ENCODE measurements at places on chromosomes 5 and 9.
A peak's percentile ranks its signal among the peaks of the same experiment; 100 is the strongest.

DNA sequence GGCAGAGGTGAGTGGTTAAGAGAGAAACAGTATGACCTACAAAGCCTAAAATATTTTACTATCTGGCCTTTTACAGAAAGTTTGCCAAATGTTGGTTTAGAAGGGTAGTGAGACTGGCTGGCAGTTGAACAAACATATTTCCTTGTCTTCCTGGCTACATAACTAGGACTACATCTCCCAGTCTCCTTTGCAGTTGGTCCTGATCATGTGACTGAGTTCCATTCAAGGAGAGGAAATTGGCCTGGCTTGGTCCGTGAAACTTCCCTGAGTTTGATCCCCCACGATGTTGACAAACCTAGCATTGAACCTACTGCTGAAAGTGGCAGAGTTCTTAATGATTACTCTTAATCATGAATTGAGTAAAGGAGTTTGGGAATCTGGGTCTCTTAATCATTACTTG lies 280.8 kb downstream of the SLIT3 start:
- DNase-seq = no peak

DNA sequence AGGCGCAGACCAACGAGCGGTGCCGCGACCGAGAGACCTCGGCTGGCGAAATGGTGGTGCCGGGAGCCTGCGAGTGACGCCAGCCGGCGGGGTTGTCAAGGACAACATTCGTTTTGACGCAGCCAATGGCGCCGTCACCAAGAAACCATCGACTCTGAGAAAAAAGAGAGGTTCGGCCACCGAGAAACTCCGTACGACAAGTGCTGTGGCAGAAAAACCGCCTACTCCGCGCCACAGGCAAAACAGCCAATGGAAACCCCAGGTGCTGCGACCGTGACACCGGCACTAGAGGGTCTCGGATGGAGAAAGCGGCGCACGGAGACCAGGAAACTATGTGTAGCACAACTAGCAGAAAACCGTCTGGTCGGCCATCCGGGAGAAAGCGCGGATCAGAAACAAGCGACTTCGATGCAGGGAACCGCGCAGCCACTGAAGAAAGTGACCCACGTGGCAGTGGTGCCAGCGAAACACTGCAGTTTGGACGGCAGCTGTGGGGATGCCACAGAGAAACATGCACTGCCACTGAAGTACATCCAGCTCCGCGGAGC lies 88.8 kb downstream of the ANXA2R start:
- DNase-seq = peak; percentile 86

GRCh38 chr9:129867136-129868022 lies 32.1 kb downstream of the USP20 start:
- DNase-seq = no peak

- DNase-seq = peak; percentile 57
Observed at GRCh38 chr5:112174959-112175594, 244.0 kb downstream of the EPB41L4A start.

DNA sequence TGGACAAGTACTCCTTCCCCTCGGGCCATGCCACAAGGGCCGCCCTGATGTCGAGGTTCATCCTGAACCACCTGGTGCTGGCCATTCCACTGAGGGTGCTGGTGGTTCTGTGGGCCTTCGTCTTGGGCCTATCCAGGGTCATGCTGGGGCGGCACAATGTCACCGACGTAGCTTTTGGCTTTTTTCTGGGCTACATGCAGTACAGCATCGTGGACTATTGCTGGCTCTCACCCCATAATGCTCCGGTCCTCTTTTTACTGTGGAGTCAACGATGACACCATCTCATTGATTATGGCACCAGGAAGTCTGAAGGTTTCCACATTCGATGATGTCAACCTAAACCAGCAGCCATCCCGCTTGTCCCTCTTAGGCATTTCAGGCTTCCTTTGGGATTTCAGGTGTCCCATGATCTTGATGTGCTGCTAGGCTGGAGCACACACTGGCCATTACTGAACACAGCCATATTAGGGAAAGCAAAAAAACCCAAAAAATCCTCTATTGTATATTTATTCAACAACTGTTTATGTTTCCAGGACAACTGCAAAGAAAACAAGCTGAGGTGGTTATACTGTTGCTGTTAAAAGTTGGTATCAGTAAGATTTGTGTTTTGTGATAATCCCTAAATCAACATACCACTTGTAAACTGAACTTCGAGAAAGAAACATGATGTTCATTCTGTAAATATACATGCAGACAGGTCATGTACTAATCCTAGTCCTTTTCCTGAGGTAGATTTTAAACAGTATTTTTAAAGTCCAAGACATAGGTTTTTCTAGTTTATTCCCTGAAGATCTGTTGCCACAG lies 1.1 kb downstream of the PLPP6 start:
- DNase-seq = peak; percentile 40

GRCh38 chr9:97564291-97565175 lies 63.1 kb downstream of the TMOD1 start:
- no peak for DNase-seq

- DNase-seq = no peak
Observed at GRCh38 chr9:26308328-26308727, 584.3 kb downstream of the CAAP1 start.

DNA sequence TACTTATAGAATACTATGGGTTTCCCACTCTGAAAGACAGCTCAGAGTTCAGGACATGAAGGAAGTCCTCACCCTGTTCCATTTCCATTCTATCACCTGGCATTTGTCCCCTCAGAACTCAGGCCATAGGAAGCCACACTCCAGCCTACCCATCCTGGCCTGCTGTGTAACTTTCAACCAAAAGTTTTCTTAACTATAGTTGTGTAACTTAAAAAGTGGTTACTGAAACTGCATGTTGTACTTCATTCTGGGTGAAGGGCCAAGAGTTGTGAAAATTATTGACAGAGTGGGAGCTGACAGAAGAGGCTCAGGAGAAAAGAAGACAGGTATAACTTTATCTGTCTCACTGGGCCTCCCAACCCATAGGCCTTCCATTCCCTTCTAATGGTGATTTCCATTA lies 212.5 kb downstream of the RAB3C start:
- no peak for DNase-seq

GRCh38 chr5:54207566-54207965 lies 102.8 kb downstream of the ARL15 start:
- DNase-seq = no peak

GRCh38 chr9:116546711-116547581 lies 140.2 kb upstream of the TRIM32 start:
- DNase-seq = no peak

- no peak for DNase-seq
Observed at GRCh38 chr5:153902016-153902415, 136.7 kb downstream of the FAM114A2 start.

- DNase-seq = peak; percentile 50
Observed at GRCh38 chr5:40689438-40689837, 9.7 kb downstream of the PTGER4 start.

DNA sequence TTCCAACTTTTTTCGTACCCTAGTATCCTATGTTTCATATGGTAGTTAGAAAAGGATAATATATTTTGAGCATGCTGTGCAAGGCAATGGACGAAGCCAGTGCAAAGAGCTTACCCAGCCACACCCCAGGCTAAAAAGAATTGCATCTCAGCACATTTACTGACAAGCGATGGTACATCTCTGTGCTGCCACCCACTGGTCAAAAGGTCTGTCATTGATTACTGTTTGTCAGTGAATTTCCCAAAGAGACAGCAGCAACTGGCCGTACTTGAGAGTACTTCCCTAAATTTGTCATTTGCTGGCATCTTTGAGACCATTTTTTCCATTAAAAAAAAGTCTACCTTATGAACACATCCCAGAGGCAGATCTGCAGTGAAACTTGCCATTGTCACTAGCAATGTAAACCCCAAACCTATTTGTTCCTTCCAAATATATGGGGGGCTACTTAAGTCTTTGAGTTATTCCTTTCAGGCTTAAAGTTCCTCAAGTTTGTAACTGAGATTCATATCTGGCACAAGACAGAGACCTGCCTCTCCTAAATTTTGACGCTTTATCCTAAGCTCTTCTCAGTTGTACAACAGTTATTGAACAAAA lies 184.3 kb downstream of the CTNND2 start:
- peak; percentile 5 for DNase-seq

GRCh38 chr5:124752854-124753720 lies 6.6 kb upstream of the ZNF608 start:
- no peak for DNase-seq

DNA sequence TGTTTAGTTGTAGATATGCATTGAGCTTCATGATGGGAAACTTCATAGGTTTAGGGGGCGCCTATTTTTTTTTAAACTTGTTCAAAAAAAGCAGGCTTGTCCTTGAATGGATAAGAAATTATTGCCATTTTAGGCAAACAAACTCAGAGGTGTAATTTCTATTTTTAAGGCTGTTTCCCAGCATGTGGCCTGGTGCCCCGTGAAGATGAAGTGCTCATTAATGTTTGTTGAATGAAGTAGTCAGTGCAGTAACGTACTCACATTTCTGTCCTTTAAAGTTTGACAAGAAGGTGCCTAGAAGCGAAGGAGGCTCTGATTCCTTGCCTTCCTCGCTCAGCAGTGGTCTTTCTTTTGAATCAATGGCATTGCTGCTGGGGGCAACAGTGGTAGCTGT lies 54.3 kb downstream of the ZNF618 start:
- DNase-seq = no peak

GRCh38 chr9:99345451-99345850 lies 123.4 kb downstream of the SEC61B start:
- no peak for DNase-seq

GRCh38 chr9:116274293-116274692 lies 120.7 kb downstream of the PAPPA start:
- DNase-seq = no peak

DNA sequence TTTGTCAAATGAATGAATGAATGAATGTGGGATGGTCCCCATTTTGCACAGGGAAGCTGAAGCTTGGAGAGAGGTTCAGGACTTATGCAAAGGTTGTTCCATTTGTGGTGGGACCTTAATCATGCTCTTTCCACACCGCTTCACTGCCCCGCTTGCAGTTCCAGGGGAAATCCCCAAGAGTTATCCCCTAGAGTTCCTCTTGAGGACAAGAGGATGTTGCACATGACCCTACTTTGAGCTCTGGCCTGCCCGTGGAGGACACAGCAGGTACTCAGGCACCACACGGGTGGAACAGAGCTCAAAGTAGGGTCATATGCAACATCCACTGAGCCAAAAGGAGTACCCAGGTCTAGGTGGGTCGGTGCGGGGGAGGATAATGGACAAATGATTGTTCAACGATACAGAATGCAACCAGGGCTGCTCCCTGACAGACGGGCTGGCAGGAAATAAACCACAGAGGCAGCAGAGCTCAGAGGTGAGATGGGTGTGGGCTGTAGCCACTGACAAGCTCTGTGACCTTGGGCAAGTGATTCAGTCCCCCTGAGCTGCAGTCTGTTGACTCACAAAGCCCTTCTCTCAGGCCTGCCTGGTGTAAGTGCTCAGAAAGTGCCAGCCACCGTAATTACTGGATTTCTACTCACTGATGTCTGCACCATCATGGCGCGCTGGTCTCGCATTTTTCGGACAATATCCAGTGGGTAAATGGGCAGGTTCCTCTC lies 60.3 kb upstream of the EPB41L4B start:
- DNase-seq = no peak

GRCh38 chr5:167319243-167319642 lies 972.2 kb upstream of the WWC1 start:
- DNase-seq = no peak

DNA sequence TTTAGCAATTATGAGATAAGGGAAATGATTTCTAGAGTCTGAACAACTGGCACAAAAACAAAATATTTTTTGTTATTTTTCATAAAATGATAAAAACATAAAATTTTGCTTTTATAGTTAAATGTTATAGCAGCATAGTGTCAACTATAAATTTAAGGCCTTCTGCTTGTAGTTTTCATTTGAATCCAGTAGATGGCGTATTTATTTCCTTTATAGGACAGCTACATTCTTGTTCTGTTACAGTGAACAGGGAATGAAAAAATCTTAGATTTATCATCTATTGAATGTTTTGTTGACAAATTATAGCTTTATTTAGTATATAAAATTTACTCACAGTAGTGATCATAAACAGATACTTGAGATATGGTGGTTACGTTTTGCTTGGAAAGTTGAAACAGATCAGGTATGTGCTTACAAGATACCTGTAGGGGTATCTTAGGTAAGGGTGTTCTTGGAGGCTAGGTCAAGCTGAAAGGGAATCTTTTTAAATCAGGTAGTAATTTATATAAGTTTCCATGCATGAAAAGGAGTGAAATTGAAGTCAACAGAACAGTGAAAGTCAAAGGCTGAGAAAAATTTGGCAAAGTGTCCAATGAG lies 239.3 kb upstream of the GRIN3A start:
- DNase-seq = peak; percentile 25

DNA sequence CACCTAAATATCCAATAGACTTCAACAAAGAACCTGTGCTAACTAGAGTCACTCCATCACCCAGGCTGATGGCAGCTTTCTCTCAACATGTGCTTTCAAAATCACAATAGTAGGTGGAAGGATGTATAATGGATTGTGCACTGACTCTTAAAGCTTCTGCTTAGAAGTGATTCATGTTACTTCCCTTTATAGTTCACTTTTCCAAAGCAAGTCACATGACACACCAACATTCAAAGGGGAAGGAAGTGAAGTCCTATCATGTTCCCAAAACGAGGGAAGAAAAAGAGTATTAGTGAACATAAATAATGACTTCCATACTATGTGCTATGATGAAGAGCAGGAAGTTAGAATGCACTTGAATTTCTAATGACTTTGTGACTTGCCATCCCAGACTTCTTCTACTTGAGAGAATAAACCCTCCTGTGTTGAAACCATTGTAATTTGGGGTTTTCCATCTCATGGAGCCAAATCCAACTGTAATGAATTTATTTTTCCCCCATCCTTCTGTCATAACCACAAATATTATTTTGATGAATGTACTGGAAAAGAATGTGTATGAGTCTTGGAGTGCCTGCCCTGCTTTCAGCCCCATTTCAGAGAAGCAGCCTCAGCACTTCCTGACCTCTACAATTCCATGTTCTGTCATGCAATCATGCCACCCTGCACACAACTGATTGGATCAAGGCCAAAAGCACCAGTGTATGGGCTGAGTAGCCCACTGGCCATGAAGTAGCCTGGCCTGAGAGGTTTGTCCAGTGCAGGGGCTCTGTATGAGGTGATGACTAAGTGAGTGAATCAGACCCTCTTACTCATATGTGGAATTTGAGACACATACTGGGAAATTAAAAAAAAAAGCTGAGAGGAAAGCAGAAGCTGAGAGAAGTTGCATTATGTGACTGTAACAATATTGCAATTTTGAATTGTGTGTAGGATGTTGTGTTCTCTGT lies 525.9 kb upstream of the CLINT1 start:
- DNase-seq = no peak

DNA sequence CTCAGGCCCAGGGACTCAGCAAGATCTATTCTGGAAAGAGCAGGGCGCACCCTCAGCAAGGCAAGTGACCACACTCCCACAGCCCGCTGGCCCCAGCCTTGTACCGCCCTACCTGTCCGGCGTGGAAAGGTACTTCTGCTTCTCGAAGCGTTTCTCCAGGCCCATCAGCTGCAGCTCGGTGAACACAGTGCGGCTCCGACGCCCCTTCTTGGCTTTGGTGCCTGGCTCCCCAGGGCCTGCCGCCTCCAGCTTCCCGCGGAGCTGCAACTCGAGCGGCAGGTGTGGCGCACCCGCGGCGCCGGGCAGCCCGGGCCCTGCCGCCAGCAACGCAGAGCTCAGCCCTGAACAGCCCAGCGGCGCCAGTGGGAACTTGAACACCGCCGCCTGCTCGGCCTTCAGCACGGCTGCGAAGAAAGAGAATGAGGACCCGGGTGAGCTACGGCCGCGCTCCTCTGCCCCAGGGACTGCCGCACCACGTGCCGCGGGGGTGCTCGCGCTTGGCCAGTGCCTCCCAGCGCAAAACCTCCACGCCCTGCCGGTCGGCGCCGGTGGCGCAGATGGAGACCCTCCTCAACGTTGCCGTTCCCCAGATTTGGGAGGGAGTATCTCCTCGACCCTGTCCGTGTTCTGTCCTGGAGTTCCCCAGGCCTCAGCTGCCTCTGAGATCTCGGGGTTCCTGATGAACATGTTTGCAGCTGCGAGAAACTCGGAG lies 2.2 kb downstream of the BARX1 start:
- DNase-seq = no peak

Measured in CD4-positive, alpha-beta T cell treated with Interleukin-12 subunit alpha and Interleukin-12 subunit beta, for 1 hour (primary cell).